ENCODE measurements at places on chromosomes 16 and 17.

GRCh38 chr16:86668136-86668910 is 90.0 kb downstream of the FOXL1 start:
- DNase-seq: no peak

GRCh38 chr16:68779891-68780290 is 42.8 kb downstream of the CDH1 start:
- DNase-seq: peak; percentile 20

DNA sequence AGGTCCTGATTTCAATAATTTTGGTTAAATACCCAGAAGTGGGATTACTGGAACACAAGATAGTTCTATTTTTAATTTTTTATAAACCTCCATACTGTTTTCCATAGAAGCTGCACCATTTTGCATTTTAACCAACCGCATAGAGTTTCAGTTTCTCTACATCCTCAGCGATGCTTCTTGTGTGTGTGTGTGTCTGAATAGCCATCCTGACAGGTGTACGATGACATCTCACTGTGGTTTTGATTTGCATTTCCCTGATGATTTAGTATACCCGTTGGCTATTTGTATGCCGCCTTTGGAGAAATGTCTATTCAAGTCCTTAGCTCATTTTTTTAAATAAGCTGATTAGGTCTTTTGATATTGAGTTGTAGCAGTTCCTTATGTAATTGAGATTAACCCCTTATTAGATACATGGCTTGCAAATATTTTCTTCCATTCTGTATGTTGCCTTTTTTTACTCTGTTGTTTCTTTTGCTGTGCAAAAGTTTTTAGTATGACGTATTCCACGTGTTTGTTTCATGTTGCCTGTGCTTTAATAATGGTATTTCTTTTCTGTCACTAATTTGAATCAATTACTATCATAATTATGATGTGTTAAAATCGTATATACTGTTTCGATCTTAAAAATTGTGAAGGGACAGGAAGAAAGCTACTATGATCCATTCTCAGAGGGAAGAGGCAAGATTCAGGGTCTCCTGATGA is 227.2 kb upstream of the MON1B start:
- no peak for DNase-seq

- no peak for DNase-seq
Measured at GRCh38 chr16:89061590-89062380, 31.9 kb upstream of the ACSF3 start.

DNA sequence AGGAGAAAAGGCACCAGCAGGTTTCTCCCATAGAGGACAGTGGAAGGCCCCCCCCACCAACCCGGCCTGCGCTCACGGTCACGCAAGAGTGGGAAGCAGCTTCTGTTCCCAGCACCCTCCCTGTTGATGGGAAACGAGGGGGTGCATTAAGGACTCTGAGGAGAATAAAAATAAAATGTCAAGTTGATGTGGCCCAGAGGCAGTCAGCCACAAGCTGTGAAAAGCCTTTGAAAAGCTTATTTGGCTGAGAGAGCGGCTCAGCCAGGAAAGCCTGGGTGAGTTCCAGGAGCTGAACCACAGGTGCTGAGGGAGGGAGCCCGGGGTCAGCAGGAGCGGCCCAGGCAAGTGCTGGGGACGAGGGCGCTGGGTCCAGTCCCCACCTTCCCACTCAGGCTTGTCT is 26.9 kb upstream of the SPATA32 start:
- DNase-seq: peak; percentile 85

All from NCI-H1092 (cell line).